ENCODE measurements at places on chromosomes 2 and 18. TPM values are rescaled to one million over a fixed set of nuclear protein-coding genes. Genes with fewer than 3 reads are reported as not detected.

DNA sequence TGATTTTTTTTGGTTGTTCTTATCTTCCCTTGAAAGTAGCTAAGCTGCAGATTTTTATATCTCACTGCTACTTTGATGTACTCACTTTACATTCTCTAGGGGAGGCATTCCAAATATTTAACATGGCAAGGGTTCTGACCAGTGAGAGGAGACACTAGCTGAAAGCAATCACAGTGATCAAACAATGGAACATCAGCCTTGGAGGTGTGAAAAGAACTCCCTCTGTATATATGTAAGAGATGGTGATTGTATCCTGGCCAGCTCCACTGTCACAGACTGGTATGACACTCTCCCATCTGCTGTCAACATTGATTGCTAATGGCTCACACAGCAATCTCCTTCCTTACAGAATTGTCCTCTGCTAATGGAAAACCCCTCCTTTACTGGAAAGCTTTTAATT is 291.7 kb upstream of the CDH19 start:
- DNase-seq = no peak

The CYS1 gene
- 14.0 TPM for polyA plus RNA-seq

The LYG2 gene
- 0.25 TPM for polyA plus RNA-seq

- no peak for DNase-seq
These were observed 352.6 kb upstream of the POU3F3 start for GRCh38 chr2:104501342-104501741.

DNA sequence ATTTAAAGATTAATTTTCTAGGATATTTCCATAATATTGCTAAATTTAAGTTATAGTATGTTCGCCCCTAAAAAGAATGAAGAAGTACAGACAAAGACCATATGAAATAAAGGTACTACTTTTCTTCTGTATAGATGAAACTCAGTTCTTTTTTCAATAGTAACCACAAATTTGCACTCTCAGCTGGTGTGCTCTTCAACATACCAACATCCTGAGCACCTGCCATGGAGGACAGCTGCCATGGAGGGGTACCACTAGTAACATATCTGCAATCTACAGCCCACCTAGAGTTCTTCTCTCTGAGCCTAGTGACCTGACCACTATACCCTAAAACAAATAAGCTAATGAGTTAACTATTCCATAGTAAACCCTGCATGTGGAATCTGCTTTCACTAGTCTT is 36.8 kb upstream of the ERCC3 start:
- DNase-seq = no peak

DNA sequence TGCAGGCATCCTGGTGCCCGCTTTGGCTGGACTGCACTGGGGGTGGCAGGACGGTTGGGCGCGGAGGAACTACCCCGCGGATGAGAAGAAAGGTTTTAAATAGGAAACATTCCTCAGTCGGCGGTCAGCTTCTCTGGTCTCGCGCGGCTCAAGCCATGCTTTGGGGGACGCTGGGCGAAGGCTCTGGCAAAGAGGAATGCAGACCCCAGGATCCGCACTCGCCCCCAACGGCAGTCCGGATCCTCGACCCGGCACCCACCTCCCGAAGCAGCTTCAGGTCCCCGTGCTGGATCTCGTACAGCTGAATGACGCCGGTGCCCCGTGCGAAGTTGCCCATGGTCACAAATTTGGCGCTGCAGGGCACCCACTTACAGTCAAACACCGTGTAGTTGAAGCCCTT is 686 bp upstream of the PNO1 start:
- no peak for DNase-seq

- peak; percentile 23 for DNase-seq
These were observed 183.1 kb upstream of the ARL4C start for GRCh38 chr2:234679741-234680687.

DNA sequence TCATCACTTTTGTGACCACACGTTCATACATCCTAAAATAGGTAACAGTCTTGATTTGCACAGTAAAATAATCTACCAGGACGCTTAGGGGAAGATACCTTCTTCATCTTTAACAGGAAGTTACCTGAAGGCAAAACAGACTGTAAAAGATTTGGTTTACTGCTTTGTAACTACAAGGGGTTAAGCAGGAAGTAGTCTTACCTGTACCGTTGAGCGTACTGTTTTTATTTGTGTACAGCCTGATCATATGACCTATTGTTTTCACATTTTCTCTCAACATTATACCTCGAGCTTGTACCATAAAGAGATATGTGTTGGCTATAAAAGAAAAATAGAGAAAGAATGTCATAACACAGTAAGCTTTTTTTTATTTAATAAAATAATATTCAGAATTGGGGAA is 18.3 kb downstream of the B4GALT6 start:
- DNase-seq = no peak

DNA sequence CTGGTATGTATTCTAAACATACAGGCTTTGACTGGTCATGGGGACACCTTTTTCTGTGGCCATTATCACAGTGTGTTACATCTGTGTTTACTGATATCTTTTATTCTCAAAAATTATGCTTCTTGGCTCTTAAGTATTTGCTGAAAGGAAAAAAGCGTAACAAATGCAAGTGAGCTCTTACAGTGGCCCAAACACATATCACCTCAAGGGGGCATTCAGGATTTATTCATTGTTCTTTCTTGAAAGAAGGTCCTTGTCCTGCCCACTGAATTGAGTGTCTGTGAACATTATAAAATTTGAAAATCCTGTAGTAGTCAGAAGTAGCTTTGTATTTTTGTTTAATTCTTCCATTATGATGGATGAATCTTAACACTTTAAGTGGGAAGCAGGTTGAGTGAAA is 454.5 kb downstream of the XIRP2 start:
- no peak for DNase-seq

- no peak for DNase-seq
These were observed 587 bp downstream of the MEIS1 start for GRCh38 chr2:66435549-66435875.

DNA sequence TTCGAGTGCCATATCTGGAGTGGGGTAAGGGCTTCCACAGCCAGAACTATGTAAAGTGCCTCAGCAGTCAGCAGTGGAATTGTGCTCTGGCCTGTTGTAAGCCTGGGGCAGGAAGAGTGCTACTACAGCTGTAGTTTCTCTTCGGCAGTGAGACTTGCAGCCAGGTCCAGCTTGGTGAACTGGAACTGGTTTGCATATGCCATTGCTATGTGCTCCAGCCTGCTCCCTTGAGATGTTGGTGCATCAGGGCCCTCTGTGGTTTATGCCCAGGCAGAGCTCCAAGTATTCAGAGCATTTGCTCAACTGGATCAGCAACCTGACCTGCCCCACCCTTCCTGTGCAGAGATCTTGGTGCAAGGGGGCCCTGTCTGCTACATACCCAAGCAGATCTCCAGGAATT is 47.8 kb downstream of the ZNF804A start:
- DNase-seq = no peak

The ASTL gene
- not detected for polyA plus RNA-seq

- no peak for DNase-seq
These were observed 125.5 kb downstream of the CDH7 start for GRCh38 chr18:65876310-65876709.

- no peak for DNase-seq
These were observed 66.6 kb upstream of the ID2 start for GRCh38 chr2:8615252-8615575.

GRCh38 chr2:152718909-152719645 is 657 bp downstream of the ARL6IP6 start:
- peak; percentile 42 for DNase-seq

- no peak for DNase-seq
These were observed 158.7 kb downstream of the TDRD15 start for GRCh38 chr2:21282515-21282898.

The KCNG3 gene
- polyA plus RNA-seq = 0.05 TPM

DNA sequence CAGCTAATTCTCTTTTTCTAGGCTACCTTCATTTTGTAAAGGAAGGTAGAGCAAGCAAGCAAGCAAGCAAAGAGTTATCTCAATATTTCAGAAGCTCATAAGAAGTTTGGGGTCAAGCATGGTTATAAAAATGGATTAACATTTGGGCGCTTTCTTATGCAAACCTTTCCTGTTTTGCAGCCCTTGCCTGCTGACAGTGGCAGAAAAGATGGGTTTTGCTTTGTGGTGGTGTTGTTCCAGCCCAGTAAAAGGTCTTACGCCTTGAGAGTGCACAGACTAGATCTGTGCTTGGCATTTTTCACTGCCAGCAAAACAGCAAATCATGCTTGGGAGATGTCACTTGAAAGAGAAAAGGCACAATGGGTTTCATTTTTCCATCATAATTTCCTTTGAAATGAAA is 1320.6 kb upstream of the CELF4 start:
- no peak for DNase-seq

- DNase-seq = no peak
These were observed 7.7 kb upstream of the SP140L start for GRCh38 chr2:230319211-230319862.

GRCh38 chr2:203914546-203915182 is 21.9 kb upstream of the ICOS start:
- DNase-seq = no peak

The CPLX4 gene
- not detected for polyA plus RNA-seq

The CD8B2 gene
- polyA plus RNA-seq = not detected

The SIX2 gene
- polyA plus RNA-seq = 7.2 TPM

GRCh38 chr2:21288299-21288698 is 164.5 kb downstream of the TDRD15 start:
- DNase-seq = no peak

- peak; percentile 19 for DNase-seq
These were observed 398.4 kb downstream of the METTL4 start for GRCh38 chr18:2172881-2173280.

DNA sequence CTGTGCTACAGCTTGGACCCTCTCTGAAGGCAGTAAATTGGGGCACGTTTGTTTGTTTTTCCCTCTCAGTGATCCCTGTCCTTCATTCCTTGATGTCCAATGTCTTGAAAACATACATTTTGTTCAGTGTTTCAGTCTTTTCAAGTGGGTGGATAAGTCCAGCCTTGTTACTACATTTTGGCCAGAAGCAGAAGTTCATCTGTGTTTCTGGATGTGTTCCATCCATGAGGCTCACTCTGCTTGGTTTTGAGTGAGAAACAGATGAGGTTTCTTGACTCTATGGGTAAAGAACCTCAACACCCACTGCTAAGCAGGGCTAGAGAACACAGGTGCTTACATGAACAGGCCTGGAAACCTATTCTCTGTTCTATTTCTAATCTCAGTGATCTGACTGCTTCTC is 74.5 kb upstream of the RFX8 start:
- DNase-seq = no peak

DNA sequence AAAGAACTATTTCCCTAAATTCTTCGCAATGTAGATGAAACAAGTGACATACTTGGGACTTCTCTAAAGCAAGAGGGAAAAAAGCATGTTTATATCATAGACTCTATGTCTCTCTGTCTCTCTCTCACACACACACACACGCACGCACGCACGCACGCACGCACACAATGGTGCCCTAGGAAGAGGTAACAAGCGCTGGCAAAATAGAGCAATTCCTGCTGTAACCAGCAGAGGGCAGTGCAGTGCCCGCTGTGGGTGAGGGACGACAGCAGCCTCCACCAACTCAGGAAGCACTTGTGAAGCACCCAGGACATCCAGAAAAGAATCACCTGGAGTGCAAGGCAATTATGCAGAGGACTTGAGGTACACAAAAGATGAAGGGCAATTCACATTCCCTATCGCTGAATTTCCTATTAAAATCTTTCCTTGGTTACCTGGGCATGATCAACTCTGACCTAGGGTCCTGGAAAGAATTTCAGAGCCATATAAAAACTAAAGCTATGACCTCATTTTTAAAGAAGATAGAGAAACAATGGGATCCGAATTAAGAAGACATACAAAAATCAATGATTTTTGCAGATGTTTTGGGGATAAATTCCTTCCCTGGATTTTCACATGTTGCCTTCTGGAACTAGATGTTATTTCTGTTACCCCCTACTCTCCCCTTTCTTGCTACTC is 166.4 kb downstream of the PDE11A start:
- DNase-seq = peak; percentile 17

DNA sequence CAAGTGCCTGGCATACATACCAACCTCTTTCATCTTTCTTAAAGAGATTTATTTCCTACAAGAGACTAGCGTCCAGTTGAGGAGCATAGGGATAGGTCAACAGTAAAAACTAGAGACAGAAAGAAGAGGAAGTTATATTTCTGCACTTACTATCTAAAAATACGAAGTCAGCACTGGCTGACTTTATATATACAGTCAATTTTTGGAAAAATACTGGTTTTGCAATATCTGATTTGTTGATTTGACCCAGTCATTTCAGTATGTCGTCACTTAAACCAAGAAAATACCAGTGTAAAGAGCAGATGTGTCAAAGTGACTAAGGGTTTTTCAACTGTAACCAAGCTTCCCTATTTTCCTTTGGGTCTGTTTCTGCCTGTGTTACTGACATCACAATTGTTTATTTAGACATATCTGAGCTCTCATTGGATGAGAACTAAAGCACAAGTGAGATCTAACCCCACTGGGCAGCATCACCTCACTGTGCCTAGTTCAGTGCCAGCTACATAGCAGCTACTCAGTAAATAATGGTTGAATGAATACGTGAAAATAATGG is 23.0 kb downstream of the CYTIP start:
- no peak for DNase-seq

GRCh38 chr2:190726255-190726654 is 77.4 kb downstream of the NAB1 start:
- no peak for DNase-seq

DNA sequence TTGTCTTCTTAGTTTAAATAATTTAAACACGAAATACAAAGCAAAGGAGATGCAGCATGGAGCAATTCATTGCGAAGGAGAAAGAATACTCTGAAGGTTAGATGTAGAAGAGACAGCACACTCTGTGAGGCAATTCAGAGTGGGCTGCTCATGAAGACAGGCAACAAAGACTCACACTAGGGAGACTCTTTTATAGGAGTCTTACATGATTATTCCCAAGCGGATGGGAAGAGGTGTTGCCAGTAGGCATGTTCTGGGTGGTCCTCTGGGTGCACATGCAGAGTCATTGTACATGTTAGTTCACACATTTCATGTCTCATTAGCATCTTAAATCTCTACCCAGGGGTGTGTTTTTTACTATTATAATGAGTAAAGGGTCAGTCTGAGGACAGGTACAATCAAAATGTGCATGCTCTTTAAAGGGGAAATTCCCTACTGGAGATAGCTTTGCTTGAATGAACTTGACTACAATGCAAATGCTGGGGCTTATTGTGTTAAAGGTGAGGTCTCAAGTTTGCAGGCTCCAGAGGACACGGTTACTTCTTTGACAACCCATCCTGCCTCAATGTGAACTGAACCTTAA is 275.5 kb downstream of the CDH19 start:
- no peak for DNase-seq

The GPR155 gene
- polyA plus RNA-seq = 3.7 TPM
